ENCODE measurements at places on chromosomes 16 and 17.

GRCh38 chr16:28093385-28093725, 29.8 kb upstream of the GSG1L start:
- no peak for DNase-seq

- no peak for DNase-seq
These were observed 27.0 kb upstream of the AKTIP start for GRCh38 chr16:53530046-53530445.

GRCh38 chr16:53209877-53210276, 155.1 kb downstream of the CHD9 start:
- DNase-seq: no peak

DNA sequence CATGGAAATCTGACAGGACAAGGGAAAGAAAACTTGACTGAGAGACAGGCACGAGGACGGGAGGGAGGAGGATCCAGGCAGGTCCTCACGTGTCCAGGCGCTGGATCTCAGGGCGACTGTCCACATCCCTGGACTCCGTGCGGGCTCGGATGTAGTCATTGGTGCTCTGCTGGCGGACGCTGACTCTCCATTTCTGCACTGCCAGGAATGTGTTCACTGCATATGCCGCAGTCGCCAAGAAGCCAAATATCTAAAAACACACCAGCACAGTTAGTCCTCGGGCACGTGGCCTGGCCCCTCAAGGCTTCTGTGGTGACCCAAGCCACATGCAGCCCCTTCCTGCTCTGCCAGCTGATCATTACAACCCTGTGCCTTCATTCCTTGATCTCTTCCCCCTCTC, 17.5 kb downstream of the CMTM3 start:
- DNase-seq: no peak

DNA sequence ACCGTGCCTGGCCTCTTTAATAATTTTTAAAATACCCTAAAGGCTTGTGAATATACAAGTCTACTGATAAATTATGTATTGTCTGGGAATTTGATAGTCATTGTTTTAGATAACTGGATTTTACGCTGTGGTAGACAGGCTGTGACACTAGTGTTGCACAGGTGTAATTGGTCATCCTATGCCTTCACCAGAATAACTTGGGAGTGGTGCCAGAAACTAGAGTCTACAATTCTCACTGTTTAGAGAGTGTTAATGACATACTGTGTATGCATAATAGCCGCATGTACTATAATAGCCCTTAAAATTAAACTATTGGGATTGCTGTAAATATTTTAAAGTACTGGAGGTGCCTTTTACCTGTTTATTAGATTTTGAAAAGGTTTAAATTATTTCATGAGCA, 11.4 kb downstream of the CNEP1R1 start:
- no peak for DNase-seq

DNA sequence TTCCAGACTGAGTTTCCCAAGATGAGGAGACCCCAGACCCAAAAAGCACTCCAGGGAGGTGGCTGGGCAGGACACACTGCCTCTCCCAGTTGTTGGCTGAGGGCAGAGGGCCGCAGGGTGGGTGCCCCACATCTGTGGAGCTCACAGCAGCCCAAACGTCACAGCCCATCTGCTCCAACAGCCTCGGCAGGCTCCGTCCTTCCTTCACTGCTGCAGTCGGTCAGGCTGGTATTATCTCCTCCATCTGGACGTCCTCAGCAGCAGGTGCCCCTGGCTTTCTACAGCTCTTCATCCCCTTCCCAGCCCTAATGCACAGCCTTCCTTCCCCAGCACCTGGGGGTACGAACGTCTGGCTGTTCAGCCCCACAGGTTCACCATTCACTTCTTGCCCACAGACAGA, 55.2 kb downstream of the PRMT7 start:
- no peak for DNase-seq

DNA sequence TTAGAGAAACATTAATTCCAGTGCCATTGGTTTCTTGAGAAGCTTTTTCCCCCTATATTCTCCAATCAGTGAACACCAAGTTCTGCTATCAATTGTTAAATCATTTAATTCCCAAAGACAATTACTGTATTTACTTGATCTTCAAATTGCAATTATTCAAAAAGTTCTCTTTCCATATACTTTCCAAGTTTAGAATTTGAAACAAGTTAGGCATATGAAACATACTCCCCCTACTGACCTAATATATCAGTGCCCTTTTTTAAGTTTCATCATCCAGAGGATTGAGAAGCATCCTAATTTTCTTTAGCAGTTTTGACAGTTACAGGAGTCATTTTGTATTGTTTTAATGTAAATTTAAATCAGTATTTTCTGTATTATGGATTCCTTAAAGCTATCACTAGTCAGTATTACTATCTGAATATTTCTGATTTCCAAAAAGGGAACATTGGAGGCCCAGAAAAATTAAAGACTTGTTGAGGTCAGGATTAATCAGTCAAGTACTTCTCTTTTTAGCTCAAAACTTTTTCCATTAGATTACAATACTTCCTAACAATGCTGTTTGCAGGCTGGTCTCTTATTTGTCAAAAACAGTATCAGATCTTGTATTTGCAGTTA, 16.3 kb downstream of the MEIOC start:
- DNase-seq: peak; percentile 30

GRCh38 chr16:23436951-23437350, 16.0 kb downstream of the COG7 start:
- DNase-seq: no peak

DNA sequence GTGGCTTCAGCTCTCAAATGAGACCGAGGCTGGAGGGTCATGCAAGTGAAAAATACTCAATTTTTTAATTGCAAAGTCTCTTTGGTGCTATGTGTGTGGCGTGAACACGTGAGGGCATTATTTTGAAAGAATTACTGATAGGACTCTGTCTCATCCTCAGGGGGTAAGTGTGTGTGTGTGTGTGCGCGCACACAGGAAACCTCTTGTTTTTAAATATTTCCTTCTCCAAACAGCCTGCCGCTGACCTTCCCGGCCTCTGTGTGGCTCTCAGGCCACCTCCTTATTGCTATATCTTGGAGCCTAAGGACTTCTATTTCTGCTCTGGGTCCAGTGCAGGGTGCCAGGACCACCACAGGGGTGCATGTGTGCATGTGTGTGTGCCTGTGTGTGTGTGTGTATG, 99.7 kb downstream of the CMIP start:
- peak; percentile 70 for DNase-seq

DNA sequence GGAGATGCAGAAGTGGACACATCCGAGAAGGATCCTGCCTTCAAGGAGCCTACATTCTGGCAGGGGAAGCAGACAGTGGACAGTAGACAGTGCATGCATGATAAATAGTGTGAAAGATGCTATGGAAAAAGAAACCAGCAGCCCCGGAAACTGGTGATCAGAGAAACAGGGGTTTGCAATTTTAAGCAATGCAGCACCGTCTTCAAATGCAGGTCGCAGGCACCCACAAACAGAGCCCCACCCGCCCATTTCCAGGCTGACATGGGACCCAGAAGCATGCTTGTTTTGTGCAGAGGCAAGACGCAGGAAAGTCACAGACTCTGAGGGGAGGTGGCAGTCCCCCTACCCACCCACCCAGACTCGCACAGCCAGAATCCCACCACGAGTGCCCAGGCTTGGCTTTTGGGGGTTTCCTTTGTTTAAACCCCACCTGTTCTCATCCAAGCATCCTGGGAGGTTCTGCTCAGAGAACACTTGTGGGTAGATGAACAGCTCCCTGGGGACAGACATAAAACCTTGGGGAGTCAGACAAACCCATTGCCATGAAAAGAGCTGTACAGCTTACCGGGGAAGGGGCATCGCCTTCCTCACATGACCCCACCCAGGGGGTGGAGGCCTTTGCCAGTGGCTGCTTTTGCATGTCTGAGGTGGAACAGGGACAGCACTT, 114.3 kb downstream of the MGAT5B start:
- DNase-seq: no peak

DNA sequence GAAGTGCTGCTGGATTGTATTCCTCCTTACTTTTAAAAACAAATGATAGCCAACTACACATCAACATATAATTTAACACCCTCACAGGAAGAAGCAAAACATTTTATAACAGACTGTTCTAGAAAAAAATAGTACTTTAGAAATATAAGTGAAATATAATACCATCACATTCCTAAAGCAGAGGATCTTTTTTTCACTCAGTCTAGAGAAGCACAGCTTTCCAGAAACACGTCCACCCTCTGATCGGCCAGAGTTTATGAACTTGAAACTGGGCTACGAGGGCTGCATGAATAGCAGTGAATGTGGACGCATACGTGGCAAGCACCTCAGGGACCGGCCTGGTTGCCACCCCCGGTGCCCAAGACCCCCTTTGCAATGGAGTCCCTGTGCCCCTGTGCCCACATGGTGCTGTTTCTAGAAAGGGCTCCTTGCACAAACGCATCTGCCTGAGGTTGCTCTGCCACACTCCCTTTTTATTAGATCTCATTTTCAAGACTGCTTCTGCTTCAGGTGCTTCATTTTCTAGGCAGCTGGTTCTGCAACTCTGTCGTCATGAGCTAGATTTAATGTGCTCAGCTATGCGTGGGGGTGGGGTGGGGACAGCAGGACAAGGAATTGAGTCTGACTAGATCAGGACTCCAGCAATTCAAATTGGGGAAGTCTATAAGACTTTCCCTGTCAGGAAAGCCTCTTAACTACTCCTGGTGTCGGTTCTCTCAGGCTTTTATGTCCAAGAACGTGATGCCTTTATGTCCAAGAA, 29.1 kb upstream of the ERN1 start:
- DNase-seq: no peak

- no peak for DNase-seq
These were observed 1.5 kb downstream of the GRIN2A start for GRCh38 chr16:10180771-10181163.

GRCh38 chr17:2965621-2966595, 97.5 kb downstream of the OR1D5 start:
- no peak for DNase-seq

DNA sequence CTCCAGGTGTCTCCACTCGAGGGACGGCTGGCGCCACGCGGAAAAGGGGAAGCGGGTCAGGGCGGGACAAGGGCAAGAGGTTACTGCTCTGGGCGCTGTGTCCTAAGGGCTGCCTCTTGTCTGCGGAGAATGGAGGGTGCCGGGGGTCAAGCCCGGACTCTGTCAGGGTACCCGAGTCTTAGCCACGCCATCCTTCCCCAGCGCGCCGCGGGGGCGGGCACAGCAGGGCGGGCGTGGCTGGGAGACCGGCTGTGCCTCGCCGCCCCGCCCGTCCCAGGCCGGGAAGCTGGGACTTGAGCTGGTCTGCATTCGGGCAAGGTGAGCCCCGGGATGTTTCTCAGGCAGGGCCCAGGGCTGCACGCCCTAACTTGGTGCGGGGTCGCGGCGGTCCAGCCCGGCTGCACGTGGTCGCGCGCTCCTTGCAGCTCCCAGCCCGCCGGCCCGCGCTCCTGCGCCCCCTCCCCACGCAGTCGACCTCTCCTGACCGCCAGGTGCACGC, 6.2 kb upstream of the ACTG1 start:
- peak; percentile 27 for DNase-seq

- peak; percentile 76 for DNase-seq
These were observed 7.3 kb downstream of the HS3ST4 start for GRCh38 chr16:25699069-25699468.

DNA sequence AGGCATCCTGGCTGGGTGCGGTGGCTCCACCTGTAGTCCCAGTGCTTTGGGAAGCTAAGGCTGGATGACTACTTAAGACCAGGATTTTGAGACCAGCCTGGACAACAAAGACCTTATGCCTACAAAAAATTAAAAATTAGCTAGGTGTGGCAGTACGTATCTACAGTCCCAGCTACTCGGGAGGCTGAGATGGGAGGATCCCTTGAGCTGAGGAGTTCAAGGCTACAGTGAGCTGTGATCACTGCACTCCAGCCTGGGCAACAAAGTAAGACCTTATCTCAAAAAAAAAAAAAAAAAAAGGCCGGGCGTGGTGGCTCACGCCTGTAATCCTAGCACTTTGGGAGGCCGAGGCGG, 6.1 kb downstream of the MVP start:
- no peak for DNase-seq

- no peak for DNase-seq
These were observed 1.2 kb downstream of the BRICD5 start for GRCh38 chr16:2209258-2210008.

- no peak for DNase-seq
These were observed 279.9 kb downstream of the IRX3 start for GRCh38 chr16:54006693-54007092.

DNA sequence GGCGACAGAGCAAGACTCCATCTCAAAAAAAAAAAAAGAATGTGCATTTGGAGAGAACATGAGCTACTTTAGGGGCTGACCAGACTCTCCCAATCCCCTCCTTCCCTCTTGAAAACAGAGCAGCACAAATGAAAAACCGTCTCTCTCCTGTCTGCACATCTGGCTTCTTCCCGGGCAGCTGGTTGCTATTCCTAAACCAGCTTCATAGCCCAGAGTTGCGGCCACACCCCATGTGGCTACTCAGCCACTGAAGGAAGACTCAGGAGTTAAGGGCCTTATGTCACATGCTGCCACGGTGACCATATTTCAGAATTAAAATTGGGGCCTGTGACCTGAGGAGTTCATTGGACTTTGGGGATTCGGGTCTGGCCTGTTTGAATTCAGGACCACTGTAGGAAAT, 48.3 kb downstream of the KATNIP start:
- DNase-seq: no peak

GRCh38 chr16:54286366-54287130, at the start of gene IRX3:
Gene IRX3 (minus strand): TSS chr16:54286787. CDS start chr16:54286050, 737 bp downstream.
- peak; percentile 89 for DNase-seq

DNA sequence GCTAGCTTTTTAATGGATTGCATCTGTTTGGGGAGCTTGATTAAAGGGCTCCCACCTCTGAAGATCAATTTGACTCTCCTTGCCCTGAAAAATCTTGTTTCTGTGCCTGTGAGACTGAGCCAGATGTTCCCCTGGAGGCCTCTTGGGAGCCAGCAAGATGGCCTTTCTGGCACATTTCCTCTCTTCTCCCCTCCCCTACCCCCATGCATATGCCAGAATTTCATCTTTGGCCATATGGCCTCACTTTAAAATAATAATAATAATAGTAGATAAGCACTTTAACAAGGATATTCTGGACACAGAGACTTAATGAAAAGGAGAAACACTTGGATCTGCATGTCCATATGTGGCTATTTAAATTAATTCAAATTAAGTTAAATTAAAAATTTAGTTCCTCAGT, 144.1 kb upstream of the CES5A start:
- no peak for DNase-seq

- no peak for DNase-seq
These were observed 55.9 kb downstream of the SDK2 start for GRCh38 chr17:73588301-73588846.

GRCh38 chr17:36851250-36851649, 86.0 kb upstream of the LHX1 start:
- no peak for DNase-seq

DNA sequence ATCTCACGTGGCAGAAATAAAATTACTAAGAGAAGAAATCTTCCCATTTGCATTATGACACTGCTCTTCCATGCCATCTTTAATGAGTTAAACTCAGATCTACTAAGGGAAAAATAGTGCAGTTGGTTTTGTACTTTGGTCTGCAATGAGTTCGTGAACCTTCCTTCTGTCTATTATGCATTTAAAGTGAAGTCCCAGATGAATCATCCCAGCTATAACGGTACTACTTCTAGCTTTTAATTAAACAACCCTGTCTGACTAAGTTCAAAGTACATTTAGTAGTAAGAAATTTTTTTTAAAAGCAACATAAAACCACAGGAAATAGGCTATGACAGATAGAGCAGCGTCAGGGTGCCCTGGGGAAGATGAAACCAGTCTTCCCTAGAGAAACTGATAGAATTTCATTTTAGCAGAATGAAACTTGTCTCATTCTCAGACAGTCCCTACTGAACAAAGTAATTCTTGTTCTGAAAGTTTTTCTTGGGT, 1.8 kb downstream of the TMIGD1 start:
- DNase-seq: peak; percentile 47

- peak; percentile 94 for DNase-seq
These were observed 21.1 kb downstream of the RARA start for GRCh38 chr17:40329839-40330794.

All from MV-4-11 (cell line).